OCI-M1 (cell line): ENCODE measurements at places on chromosomes 7 and 10.

- no peak for DNase-seq
These were observed 6.6 kb upstream of the REPIN1 start for GRCh38 chr7:150361807-150362621.

DNA sequence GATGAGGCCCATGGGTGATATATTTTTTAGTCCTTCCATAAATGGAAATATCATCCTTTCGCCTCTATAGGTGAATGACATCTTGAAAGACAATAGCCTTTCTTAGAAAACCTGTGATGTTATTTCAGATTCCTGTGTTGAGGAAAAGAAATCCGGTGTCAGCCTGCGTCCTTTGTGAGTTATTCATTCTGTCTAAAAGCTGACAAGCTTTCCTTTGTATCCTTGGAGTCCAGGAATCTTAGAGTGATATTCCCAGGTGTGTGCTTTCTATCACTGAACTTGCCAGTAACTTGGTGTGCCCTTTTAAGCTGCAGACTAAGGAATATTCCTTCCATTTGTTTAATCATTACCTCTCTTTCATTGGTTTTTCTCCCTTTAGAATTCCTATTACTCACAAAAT, 41.0 kb downstream of the EVX1 start:
- DNase-seq = no peak

GRCh38 chr10:80540136-80540535, 2.4 kb downstream of the SH2D4B start:
- no peak for DNase-seq

DNA sequence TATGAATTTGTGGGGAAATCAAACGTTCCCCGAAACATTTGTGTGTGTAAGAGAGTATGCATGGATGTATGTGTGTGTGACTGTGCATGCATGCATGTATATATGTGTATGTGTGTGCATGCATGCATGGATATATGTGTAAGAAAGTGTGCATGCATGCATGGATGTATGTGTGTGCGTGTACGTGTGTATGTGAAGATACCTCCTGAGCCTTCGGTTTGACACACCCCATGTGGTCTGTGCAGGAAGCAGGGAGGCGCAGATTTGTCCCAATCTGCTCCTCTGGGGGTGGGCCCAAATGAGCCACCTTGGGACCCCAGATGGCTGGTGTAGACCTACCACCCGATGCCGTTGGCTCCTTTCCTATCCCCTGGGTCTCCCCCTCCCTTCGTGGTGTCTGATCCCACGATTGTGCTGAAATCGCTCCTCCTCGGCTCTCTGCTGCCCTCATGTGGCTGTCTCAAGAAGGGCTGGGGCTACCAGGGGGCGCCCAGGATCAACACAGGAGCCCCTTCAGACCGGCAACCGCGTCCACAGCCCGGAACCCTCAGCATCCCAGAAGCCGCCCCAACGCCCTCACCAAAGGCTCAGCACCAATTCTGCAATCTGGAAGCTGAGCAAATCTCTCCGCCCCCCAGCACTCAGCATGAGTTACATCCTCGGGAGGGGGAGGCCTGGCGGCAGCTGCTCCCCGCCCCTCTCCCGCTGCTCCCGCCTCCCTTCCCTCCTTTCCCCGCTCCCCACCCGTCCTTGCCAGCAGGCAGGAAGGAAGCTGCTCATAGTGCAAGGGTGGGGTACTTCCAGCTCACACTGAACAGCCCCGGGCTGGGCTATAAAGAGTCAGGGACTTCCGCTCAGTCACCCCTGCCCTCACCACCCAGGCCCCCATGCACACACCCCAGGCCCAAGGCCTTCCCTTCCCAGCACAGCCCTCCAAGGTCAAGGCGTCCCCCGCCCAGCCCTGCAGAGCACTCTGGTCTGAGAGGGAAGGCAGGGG, 2.3 kb upstream of the NOS3 start:
- peak; percentile 60 for DNase-seq

DNA sequence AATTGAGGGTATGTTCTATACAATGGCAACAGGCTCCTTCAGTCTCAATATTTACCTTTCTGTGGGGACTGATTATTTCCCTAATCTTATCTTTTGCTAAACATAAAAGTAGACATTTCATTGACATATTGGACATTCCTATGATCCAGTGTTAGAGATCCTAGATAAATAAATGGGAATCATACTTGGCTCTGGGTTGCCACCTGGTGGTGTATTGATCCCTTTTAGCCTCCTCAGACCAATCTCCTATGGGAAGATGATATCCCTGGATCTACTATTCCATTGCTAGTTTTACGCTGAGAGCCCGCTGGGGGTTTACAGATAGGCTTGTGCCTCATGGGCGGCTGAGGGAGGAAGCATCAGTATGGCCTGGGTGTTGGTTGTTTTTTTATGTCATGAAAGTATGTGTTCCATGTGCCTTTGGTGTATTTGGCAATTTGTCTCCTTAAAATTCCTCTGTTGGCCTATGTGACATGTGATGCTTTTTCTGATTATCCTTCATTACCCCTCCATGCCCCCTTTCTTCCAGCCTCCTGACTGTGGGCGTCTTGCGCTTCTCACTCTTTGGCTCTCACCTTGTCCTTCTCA, 18.8 kb downstream of the CELF2 start:
- DNase-seq = peak; percentile 37

DNA sequence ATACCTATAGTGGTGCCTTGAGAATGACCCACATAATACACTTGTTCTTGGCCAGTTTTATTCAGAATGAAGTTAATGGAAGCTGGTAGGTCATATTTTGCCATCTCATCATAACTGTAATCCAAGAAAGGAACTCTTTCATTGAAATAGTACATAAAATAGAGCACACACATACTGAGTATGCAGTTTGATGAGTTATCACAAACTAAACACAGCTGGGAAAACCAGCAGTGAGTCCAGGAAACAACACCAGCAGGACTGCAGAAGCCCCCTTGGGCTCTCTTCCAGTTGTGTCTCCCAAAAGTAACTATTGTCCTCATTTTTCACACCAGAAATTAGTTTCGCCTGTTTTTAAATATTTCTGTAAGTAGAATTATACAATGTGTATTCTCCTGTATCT, 19.8 kb upstream of the CH25H start:
- DNase-seq = no peak

- DNase-seq = peak; percentile 28
These were observed 43.4 kb downstream of the BPGM start for GRCh38 chr7:134690016-134690415.

DNA sequence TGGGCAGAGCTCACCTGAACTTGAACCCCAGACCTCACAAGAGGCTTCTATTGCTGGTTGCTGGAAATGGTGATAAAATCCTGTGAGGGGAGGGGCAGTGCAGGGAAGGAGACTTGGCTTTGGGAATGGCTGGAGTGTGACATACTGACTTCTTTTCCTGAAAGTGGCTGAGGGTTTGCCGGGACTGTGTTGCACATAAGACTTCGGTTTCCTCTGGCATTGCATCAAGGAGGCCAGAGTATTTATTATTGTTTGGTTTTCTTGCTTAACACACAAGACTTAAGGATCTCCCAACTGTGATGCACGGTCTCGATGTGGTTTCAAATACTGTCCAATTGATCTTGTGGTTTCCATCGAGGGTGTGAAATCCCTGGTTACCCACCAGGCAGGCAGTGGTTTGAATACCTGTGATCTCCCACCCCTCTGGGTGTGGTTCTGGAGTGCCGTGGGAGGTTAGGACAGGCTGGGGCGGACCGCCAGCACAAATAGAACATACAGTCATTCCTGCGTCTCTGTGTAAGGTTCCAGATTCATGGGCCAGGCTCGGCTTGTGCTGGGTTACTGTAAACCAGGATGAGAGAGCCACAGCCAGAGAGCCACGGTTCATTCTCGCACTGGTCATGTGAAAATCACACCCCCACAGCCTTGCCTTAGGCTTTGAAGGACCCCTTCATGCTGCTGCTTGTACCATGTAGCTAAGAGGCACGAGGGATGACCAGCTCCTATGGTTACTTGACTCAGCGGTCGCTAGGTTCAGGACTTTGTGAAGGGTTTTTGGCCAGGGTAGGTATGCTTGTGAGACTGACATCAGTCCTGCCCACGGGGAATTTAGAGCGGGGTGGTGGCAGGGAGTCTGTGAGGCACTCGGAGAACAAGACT, 39.2 kb downstream of the WBP1L start:
- no peak for DNase-seq

- DNase-seq = no peak
These were observed 144.9 kb downstream of the GRID1 start for GRCh38 chr10:86221442-86222335.

DNA sequence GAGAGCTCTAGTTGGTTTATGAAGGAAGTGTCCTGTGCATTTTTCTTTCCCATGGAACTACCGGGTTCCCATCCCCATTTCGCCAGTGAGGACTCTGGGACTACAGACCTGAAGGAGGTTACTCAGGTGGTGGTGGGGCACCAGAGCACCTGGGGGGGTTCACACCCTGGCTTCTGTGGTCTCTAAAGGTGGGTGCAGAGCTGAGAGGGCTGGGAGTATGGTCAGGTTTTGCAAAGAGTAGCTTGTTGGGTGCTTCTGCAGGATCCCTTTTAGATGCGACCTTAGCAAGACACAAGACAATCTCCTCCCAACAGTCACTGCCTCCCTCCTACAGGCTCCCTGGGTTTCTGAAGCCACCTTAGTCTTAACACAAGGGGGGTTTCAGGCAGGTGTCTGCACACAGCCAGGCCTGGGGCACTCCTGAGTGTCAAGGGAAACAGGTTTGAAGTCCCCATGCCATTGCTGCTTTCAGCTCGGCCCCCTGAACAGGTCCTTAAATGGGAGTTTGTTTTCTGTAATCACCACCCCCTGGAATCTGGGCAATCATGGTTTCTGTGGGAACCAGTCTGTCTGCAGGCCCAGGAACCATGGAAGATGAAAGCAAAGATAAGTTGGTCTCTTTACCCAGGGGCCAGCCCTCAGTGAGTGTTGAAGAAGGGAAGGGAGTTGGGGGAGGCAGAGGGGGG, 9.9 kb upstream of the CXCL12 start:
- DNase-seq = no peak

DNA sequence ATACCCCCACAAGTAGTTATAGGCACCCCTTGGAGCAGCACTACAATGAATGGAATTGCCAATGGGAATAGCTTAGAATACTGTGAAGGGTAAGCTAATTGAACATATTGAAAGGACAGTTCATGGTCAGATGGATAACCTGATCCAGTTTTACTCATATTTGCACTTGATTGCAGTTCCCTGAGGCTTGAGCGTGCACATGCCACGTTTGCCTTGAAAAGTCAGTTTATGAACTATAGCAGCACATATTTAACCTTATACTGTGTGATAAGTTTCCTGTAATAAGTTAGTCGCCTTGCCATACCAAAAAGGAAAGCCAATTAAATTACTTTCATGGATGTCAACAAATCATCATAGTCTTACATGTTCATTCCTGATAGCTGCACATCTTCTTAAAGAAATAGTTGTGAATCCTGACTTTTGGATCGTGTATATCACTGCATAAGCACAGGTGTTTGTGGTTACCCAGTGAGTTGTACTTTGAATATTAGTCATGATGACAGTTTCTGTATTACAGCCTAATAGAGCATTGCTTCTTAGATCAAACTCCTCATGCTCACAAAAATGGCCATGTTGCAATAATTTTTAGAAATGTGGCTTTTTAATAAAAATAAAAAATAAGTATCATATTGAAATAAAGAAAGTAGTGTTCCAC, 21.6 kb downstream of the DNTT start:
- no peak for DNase-seq

- peak; percentile 81 for DNase-seq
These were observed 139.2 kb downstream of the ETV1 start for GRCh38 chr7:13850185-13850752.

DNA sequence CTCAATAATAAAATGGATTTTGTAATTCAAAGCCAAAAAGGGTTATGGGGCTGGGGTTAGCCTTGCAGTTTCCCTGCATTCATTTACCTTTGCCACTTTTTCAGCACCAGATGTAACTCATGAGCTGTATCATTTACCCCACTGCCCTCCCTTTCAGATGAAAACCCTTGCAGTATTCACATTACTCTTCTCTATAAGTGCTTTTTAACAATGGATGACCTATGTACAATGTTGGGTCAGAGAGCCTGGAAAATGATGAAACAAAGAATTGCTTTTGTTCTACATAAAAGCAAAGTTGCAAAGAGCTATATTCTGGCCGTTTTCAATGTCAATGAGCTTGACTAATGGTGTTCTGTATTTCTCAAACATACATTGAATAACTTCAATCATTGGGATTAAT, 189.7 kb downstream of the TMEM26 start:
- DNase-seq = no peak

- DNase-seq = no peak
These were observed 363.0 kb downstream of the SH2D4B start for GRCh38 chr10:80900661-80901060.

DNA sequence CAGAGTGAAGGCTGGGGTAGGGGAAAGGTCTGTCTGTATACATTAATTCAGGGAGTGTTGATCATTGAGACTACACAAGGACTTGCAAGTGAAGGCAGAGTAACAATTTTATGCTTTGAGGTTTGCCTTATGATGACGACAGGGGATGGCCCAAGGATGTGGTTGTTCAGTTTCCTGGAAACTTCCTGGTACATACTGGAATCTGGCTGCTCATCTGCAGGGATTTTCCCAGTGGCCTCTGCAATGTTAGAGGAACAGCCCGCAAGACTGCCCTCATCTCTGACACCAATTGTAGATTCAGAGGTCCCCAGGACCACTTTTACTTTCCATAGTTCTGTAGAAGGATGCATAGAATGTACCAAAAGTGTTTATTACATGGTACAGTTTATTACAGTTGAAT, 189.6 kb downstream of the TMEM178B start:
- DNase-seq = no peak

DNA sequence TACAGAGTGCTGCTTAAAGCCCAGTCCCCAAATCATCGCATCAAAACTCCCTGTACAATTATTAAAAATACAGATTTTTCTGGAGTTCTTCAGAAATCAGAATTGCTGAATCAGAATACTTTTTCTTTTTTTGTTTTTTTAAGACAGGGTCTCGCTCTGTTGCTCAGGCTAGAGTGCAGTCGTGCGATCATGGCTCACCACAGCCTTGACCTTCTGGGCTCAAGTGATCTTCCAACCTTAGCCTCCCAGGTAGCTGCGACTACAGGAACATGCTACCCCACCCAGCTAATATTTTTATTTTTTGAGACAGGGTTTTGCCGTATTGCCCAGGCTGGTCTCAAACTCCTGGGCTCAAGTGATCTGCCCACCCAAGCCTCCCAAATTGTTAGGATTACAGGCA, 3.9 kb downstream of the BBIP1 start:
- no peak for DNase-seq

DNA sequence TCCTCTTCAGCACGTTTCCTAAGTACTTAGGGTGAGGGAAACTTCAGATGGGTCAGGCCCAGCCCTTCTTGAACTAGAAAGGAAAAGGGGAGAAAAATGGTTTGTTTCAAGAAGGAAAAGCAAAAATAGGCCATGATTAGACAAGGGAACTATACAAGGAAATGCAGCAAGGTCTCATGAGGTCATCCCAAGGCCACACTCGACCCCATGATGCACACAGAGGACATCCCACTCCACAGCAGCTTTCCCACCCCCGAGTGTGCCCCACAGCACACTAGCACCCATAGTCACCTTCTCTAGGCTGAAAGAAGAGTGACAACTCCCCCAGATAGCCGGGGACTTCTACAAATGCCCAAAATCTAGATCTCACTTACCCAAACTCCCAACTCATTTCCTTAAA, 173.4 kb downstream of the FAM107B start:
- no peak for DNase-seq

- DNase-seq = no peak
These were observed 19.8 kb downstream of the HKDC1 start for GRCh38 chr10:69239816-69240434.

- DNase-seq = no peak
These were observed 95.8 kb downstream of the SEC61G start for GRCh38 chr7:54663186-54663585.
